HS-5 (cell line): ENCODE measurements at places on chromosomes 5 and 9.

DNA sequence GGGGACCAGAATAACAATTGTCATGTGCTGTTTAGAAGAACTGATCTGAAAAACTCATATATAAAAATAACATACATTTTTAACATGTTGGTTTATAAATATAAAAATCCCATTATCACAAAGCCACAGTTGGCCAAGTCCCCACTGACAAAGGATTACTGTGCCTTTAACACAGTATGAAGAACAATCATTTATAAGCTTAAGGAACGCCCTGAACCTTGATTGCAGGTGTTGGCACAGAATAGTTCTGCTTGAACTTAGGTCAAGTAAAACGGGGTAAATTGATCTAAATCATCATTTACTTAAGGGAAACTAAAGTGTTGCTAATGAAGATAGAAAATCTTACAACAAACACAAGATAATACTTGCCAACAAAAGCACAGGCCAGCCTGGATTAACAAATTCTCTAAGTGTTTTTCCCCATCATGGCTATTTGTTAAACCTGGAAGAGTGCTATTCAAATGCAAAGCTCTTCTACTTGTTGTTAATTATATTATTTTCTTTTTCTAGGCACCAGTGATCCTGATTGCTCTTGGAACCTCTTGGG is 46.1 kb downstream of the ASTN2 start:
- no peak for DNase-seq

- no peak for DNase-seq
Measured at GRCh38 chr9:120980951-120981350, 54.4 kb upstream of the TRAF1 start.

DNA sequence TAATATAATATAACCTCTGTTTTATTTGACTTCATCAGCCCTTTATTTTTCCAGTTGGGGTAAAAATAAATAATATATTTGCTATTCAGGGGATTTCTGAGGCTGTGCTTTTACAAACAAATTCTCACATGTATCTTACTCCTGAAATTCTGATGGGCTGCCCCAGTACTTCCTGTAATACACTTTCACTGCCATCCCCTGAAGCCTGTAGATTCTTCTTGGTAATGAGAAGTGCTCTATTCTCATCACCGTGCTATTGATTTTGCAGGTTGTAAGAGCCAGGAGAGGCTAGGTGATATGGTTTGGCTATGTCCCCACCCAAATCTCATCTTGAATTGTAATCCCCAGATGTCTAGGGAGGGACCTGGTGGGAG is 91.9 kb upstream of the CEP78 start:
- DNase-seq: no peak

DNA sequence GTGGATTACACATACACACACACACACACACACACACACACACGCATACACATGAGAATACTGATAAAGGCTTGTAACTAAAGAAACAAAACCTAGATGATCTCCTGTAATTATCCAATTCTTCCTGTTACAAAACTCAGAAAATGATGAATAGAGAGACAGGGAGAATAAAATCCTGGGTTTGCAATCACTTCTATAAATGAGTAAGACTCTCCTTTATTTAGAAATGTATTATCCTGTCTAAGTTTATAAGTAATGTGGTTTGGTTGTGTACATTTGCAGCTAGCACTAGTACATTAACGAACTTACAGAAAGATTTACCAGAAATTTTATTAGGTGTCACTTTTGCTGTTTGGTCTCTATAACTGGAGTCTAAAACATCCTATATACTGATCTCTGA is 2.8 kb upstream of the PRR16 start:
- no peak for DNase-seq

DNA sequence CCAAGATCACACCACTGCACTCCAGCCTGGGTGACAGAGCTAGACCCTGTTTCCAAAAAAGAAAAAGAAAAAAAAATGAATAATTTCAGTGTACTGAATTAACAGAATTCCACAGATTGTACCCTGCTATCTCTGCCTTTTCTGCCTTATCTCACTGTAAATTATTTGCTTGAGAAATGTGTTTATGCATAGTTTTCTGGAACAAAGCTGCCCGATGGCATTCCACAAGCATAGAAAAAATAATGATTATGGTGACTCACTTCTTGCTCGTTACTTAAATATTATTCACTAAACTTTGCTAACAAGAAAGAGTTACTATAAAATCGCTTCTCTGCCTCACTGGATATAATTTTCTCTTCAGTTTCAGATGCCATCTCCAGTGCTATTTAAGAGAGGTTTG is 88.7 kb upstream of the FAM169A start:
- DNase-seq: no peak

GRCh38 chr5:133878236-133878555 is 90.2 kb downstream of the C5orf15 start:
- DNase-seq: no peak

DNA sequence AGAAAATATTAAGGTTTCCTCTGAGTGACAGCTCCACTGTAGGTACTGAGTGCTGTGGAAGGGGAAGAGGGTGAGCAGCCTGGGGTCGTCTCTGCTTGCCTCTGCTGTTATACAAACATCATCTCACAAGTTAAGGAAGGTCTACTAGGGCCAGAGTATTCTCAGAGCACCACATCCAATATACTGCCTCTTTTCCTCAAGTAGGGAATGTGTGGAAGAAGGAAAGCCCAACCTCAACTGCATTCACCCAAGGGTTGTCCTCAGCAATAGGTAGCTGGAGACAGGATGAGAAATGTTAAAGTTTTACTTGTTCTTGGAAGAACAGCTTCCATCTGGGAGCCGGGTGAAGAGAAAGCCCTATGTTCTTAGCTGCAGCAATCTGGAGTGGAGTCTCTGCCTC is 1062.3 kb upstream of the CDH10 start:
- no peak for DNase-seq

DNA sequence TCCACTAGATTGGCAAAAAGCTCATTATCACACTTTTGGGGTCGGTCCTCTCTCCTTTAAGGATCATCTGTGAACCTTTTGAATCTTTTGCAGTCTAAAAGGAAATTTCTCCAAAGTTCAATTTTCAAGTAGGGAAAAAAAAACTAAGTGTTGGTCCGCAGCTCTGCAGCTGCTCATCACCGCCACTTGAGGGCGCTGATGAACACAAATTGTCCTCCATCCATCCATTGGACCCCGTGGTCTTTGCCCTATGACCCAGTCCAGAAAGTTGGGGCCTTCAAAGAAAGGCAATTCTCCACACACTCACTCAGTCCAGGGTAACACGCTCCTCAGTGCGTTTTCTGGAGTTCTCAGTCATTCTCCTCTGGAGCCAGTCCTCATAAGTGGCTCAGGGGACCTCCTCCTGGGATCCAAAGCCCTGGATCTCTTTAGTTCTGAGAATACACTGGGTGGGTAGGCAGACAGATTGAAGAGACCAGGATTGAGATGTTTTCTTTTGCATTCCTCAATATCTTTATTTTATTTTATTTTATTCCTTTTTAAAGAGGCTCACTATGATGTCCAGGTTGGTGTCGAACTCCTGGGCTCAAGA is 63.6 kb upstream of the SLC28A3 start:
- DNase-seq: no peak

- DNase-seq: no peak
Measured at GRCh38 chr9:68643901-68644809, 60.9 kb upstream of the PIP5K1B start.

DNA sequence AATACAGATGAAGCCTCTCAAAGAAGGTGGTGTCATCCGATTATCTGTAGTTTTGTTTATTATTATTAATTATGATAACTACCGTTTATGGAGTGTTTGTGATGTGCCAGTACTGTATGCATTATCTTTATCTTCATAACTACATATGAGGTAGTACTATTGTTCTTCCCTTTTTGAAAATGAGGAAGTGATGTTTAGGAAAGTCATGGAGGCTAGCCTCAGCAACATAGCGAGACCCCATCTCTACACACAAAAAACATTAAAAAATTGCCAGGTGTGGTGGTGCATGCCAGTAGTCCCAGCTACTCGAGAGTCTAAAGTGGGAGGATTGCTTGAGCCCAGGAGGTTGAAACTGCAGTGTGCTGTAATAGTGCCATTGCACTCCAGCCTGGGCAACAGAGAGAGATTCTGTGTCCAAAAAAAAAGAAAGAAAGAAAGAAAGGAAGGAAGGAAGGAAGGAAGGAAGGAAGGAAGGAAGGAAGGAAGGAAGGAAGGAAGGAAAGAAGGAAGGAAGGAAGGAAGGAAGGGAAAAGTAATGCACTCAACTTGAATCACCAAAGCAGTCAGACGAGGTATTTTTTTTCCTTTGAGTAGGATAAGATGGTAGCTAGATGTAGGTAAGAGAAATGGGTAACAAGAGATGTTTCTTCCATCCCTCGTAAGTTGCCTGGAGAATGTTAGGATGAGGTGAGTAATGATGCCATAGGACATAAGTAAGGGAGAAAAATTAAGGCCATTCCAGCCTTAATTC is 47.8 kb downstream of the PAM start:
- DNase-seq: no peak

GRCh38 chr9:79757881-79758669 is 186.3 kb downstream of the TLE4 start:
- DNase-seq: no peak
